NCI-H187 treated with DMSO at 0.1 percent for 48 hours (cell line): ENCODE measurements at places on chromosomes 4 and X.

- no peak for DNase-seq
These were observed 45.8 kb upstream of the ARSJ start for GRCh38 chr4:114025176-114025777.

DNA sequence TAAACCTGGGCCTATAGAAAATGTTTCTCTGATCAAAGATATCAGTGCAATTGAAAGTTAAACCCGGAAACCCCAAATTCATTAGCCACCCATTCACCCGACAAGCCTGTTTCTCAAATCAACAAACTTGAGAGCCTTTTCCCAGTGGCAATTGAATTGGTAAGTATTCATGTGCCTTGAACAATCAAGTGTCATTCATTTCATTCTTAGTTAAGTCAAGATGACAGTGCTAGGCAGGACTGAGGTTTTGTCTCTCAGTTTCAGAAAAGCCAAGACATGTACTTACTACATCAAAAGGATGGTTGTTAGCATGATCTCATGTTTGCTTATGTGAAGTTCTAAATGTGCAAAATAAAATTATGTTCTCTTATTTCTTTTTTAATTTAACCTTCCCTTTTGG, 32.3 kb downstream of the CC2D2A start:
- DNase-seq: no peak

GRCh38 chrX:41389311-41389888, 55.4 kb downstream of the DDX3X start:
- DNase-seq: no peak

DNA sequence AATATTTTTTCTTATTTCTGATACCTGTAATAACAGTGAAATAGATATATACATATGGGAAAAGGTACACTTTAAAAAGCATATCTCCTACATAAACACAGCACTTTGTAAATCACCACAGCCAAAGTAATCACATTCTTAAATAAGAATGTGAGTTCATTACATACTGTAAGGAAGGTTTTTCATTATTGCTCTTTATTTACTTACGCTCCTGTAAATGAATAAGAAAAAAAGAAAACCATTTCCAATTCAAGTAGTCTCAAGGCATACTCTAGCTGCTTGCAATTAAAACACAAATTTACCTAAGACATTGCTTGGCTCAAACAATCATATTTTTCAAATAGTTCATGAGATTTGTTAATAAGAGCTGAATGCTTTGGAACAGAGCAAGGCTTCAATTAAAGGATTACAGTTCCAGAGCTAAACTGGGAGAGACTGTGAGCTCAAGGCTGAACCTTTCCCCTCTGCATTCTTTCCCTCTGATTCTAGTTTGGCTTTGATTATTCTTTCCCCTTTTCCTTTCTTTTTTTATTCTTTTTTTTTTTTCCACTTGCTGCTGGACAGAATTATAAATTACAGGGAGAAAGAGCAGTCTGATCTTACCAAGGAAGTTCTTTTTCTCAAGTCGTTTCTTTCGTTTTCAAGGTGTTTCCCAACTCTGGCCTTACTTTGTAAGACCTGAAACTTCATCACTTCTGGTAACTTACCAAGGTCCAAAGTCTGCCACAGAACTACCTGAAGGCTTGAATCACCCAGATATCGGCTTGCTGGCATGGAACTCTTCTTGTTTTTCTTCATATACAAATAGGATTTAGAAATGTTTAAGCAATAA, 278.3 kb downstream of the INPP4B start:
- no peak for DNase-seq

- DNase-seq: no peak
These were observed 3.7 kb upstream of the EXOC1 start for GRCh38 chr4:55849724-55850123.

DNA sequence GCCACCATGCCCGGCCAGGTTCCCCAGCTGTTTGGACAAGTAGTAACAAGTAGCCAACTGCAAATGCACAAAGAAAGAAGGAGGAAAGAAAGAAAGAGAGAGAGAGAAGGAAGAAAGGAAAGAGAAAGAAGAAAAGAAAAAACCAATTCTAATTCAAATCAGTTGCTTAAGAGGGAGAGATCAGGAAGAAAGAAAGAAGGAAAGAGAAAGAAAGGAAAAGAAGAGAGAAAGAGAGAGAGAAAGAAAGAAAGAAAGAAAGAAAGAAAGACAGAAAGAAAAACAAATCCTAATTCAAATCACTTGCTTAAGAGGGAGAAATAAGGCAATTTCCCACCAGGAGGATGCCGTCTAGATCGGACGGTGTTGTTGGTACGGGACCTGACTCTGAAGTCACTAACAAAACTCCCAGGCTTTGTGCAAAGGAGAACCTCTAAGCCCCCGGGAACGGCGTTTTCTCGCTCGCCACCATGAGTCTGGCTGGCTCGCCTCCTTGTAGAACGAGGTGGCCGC, 95.5 kb upstream of the PPP2R3B start:
- DNase-seq: no peak

DNA sequence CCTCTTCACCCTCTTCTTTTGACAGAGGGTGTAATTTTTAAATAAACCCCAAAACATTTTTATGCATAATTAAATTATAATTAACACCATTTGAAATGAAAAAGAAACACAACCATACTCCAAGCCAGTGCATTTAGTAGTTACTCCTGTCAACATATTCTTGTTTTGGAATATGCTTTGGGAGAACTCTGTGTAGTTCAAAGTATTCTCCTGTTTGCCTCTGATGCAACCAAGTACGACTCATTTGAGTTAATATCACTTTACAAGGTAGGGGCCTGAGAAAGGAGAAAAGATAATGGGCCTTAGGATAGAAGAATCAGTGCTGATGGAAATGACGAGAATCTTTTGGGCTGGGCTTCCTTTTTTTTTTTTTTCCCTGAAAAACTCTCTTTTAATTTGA, 2.7 kb downstream of the PTPN13 start:
- no peak for DNase-seq

DNA sequence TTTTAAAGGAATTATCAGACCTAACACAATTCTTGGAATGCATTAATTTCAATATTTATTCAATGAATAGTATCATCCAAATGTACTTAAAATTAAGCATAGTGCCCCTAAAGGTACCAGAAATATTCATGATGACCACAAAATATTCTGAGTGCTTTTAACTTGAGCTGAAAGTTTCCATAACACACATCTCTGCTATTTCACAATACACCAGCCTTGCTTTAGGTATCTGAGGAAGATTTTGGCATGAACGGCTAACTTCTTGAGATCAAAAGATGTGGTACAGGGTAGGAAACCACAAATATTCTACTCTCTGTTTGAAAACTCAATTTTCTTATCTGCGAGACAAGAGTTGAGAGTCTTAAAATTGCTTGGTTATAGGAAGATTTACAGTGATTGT, 538.3 kb upstream of the PCDH7 start:
- no peak for DNase-seq

GRCh38 chrX:131704136-131704695, 160.3 kb downstream of the OR13H1 start:
- DNase-seq: peak; percentile 90

GRCh38 chr4:176981074-176981473, 188.4 kb upstream of the VEGFC start:
- no peak for DNase-seq

DNA sequence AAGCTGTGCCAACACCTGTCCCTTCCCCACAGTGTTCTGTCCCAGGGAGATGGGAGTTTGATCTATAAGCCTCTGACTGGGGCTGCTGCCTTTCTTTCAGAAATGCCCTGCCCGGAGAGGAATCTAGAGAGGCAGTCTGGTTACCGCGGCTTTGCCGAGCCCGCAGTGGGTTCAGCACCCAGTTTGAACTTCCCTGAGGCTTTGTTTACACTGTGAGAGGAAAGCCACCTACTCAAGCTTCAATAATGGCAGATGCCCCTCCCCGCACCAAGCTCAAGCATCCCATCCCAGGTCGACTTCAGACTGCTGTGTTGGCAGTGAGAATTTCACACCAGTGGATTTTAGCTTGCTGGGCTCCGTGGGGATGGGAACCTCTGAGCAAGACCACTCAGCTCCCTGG, 33.3 kb upstream of the ARSJ start:
- no peak for DNase-seq

DNA sequence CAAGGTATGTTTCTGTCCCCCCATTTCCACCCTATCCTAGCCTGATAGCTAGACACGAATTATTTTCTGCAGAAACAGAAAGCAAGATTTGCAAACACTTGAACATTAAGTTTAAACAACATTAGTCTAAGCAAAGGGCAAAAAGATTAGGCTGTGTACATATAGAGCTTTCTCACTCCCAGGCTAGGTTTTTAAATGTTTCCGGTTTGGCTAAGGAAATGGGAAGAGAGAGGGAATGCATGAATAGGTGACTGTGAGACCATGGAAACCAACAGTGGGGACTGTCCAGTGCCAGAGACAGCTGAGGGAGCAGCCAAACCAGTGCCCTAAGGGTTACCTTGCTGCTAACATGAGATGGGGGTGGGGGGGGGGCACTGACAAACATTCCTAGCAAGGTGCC, 242.7 kb downstream of the SCFD2 start:
- DNase-seq: no peak

GRCh38 chr4:147707892-147708672, 23.8 kb upstream of the ARHGAP10 start:
- no peak for DNase-seq

DNA sequence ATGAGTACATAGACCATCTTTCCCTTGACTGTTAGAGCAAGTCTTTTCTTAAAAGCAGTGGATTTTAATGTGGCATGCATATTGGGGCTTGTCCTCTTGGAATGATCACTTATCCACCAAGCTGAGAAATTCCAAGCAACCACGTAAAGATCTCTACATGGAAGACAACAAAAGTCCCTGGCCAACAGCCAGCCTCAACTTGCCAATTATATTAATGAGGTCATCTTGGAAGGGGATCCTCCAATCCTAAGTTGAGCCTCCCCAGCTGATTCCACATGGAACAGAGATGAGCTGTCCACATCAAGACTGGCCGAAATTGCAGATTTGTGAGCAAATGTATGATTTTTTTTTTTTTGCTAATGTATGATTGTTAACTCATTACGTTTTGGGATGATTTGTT, 20.6 kb upstream of the FTHL17 start:
- no peak for DNase-seq

- DNase-seq: no peak
These were observed 56.9 kb upstream of the SPRY1 start for GRCh38 chr4:123339507-123340380.

- no peak for DNase-seq
These were observed 106.7 kb downstream of the ARHGAP6 start for GRCh38 chrX:11558972-11559371.

DNA sequence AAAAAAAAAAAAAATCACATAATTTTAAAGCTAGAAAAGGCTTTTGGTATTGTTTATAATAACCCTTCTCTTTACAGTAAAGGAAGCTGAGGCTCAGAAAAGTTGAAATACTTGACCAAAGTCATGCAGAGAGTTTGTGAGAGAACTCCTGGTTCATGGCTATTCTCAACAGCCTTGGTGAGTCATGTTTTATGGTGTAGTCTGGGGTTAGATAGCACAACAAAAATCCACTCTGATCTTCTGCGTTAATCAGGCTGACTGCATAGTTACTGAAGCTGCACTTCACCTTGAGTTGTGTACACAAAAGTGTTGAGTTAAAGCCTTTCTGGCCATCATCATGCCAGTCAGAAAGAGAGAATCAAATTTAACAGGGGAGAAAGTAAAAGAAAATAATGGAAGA, 19.3 kb upstream of the SFRP2 start:
- DNase-seq: no peak

GRCh38 chr4:159191989-159192388, 89.1 kb downstream of the RAPGEF2 start:
- DNase-seq: no peak

DNA sequence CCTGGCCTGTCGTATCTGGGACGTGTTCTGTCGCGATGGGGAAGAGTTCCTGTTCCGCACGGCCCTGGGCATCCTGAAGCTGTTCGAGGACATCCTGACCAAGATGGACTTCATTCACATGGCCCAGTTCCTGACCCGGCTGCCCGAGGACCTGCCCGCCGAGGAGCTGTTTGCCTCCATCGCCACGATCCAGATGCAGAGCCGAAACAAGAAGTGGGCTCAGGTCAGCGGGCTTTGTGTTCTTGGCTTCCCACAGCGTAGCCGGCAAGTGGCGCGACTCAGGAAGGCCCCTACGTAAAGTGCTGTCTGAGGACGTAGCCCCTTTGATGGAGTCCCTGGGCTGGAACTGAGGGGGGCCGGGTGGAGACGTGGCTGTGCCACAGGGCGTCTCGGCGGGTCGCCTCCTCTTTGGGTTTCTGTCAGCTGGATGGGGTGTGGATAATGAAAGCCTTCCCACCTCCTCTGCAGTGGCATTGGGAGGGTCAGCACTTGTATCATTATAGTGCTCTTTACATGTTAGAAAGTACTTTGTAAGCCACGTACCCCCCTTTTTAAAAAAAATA, 18.1 kb upstream of the TADA2B start:
- no peak for DNase-seq

- DNase-seq: no peak
These were observed 161.6 kb upstream of the FAT1 start for GRCh38 chr4:186885289-186885688.

- no peak for DNase-seq
These were observed 88.3 kb downstream of the AMELX start for GRCh38 chrX:11381464-11381863.

DNA sequence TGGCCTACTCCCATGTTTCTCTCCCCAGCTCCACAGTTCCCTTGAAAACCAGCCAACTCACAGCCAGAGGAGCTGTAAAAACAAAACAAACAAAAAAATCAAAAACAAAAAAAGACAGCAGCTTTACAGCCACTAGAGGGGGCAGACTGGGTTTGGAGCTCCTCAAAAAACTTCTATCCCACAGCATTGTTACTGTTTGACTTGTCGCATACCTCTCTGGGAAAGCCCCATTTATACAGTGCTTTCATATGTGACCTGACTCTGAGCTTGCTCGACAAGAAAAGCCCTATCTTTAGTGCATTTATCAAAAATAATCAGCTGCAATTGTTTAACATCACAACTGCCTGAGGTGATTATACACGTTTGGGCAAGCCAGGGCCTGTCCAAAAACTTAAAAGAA, 21.6 kb downstream of the TSPAN6 start:
- no peak for DNase-seq

- DNase-seq: no peak
These were observed 172.7 kb downstream of the NHS start for GRCh38 chrX:17547658-17548057.

GRCh38 chr4:162075726-162076125, 88.1 kb downstream of the FSTL5 start:
- DNase-seq: no peak

DNA sequence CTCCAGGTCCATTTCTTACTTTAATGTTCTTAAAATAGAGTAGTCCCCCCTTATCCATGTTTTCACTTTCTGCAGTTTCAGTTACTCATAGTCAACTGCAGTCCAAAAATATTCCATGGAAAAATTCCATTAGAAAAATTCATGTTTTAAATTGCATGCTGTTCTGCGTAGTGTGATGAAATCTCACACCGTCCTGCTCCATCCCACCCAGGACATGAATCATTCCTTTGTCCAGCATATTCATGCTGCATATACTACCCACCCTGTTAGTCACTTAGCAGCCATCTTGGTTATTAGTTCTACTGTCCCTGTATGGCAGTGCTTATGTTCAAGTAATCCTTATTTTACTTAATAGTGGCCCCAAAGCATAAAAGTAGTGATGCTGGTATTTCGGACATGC, 5.4 kb upstream of the PDLIM5 start:
- no peak for DNase-seq

GRCh38 chr4:122854447-122855352, 28.1 kb downstream of the FGF2 start:
- DNase-seq: no peak
